NCI-H524 treated with DMSO at 0.1 percent for 48 hours (cell line): ENCODE measurements at places on chromosomes 5 and 9.

GRCh38 chr9:136379891-136380290 is 6.4 kb upstream of the CARD9 start:
- no peak for DNase-seq

DNA sequence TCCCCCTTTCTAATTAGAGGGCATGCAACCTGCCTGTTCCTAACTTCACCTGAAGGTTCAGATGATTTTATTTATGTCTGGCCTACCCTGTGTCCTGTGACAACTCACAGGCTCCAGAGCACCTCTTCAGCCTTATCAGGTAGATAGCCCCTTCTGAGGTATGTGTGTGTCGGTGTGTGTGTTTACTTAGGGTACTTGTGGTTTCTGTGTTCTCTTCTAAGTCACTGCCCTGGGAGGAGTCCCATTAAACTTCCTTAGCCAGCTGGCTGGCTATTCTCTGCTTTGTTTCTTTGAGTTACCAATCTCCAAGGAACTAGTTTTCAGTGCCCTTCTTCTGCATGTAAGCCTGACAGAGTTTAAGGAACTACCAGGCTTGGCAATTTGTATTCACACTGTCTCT is 74.9 kb downstream of the UNC13B start:
- no peak for DNase-seq

GRCh38 chr5:159801303-159801702 is 115.0 kb upstream of the ADRA1B start:
- DNase-seq = no peak

- no peak for DNase-seq
These were observed 406.4 kb upstream of the CLINT1 start for GRCh38 chr5:158265346-158265745.
